T-helper 2 cell (primary cell): ENCODE measurements at places on chromosomes 11 and 22.

- peak; percentile 16 for DNase-seq
Measured at GRCh38 chr11:62708793-62709192, 1.3 kb downstream of the GNG3 start.

DNA sequence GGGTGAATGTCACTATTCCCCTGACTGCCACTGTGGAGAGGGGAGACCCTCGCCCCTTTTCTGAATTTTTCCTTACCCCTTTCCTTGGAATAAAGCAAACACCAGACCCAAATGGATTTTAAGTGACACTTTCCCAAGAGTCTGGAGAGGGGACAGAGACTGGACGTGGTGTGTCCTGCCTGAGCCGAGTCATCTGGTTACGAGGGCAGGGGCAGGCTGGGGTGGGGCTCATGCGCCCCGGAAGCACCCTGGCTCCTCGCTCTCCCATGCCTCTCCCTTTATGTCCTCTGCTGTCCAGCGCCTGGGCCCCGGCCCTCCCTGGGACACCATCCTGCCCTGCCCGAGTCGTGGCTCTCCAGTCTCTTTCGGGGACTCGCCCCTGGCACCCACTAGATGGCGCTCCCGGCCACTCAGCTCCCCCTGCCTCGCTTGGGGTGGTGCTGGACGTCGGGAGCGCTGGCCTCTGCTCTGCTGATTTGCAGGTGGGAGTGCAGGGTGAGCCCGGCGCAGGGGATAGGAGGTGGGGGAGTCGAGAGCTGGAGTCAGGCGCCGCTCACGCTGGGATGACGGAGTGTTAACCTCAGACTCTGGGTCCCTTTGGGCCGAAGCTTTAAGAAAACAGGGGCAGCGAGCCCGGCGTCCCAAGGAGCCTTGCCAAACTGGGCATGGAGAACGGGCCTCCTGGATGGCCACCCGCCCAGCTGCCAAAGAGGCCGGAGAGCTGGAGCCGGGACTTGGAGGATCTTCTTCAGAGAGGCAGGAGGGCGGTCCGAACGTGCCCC is 89.8 kb downstream of the RPS6KA4 start:
- DNase-seq = peak; percentile 61

GRCh38 chr11:78338138-78338537 is 79.5 kb downstream of the GAB2 start:
- no peak for DNase-seq

GRCh38 chr11:108341654-108342053 is 118.8 kb downstream of the ATM start:
- DNase-seq = no peak

GRCh38 chr11:132531921-132532320 is 1000.4 kb downstream of the OPCML start:
- no peak for DNase-seq

- DNase-seq = no peak
Measured at GRCh38 chr11:77410076-77410827, 63.6 kb downstream of the PAK1 start.

DNA sequence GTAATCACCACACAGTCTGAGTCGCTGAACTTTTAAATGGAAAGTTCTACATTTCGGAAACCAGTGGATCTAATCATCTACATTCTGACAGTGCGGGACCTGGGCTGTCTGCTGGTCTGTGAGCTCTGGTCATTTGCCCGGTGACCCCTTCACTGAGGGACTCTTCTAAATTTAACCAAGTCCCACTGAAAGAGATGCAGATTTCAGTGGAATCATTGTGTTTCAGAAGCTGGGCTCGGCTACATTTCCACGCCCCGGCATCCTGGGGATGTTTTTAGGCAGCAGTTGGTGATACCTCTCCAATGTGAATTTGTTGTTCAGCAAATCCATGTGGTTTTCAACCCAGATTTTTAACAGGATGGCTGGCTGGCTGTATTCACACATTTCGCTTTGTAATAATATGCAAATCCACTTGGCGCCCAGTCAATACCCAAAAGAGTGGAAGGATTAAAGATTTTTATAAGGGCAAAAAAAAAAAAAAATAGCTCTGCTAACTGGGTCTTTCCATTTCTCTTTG is 145.5 kb upstream of the RASSF10 start:
- DNase-seq = no peak

DNA sequence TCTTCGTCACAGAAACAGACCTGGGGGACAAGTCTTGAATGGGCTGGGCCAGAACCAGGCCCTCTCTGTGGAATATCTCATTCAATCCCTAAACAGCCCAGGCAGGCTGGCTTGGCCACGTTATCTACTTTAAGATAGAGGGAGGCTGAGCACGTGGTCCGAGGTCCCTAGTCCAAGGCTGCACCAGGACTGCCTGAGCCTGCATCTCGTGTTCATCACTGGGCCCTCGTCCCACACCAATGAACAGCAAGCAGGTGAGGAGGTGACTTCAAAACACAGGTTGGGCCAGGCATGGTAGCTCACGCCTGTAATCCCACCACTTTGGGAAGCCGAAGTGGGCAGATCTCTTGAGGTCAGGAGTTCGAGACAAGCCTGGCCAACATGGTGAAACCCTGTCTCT is 20.3 kb upstream of the FGF3 start:
- no peak for DNase-seq

GRCh38 chr11:85801527-85801926 is 9.4 kb downstream of the SYTL2 start:
- DNase-seq = no peak
